ENCODE measurements at places on chromosomes 2 and 18. TPM values are rescaled to one million over a fixed set of nuclear protein-coding genes. Genes with fewer than 3 reads are reported as not detected.

GRCh38 chr2:143640826-143641225 lies 511.6 kb downstream of the ARHGAP15 start:
- DNase-seq, result no peak

The ACTR1B gene
- 92.0 TPM for total RNA-seq

DNA sequence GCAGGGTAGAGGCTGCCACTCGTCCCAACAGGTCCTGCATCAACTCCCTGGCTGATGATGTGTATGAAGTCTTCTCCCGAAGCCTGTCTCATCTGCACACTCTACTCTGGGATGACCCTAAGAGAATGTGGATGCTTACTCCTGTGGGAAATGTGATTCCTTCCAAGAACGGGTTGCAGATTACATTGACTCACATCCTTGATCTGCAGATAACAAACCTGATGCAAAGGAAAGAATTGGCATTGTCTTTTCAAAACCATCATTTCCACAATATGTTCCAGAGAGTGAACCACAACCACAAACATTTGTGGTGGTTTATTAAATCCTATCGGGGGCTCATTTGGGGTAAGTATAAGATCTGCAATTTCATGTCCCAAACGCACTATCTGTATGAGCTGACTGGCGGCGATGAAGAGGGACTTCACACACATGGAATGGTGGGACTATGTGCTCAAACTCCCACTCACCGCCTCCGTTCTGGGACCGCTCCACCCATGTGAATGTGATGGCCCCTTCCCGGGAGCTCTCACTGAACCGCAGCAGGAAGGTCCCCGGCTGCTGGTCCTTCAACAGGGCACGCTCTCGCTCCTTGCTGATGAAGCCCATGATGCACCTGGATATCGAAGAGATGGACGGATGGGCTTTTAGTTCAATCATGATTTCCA lies 35.5 kb downstream of the STAT1 start:
- DNase-seq, result no peak

DNA sequence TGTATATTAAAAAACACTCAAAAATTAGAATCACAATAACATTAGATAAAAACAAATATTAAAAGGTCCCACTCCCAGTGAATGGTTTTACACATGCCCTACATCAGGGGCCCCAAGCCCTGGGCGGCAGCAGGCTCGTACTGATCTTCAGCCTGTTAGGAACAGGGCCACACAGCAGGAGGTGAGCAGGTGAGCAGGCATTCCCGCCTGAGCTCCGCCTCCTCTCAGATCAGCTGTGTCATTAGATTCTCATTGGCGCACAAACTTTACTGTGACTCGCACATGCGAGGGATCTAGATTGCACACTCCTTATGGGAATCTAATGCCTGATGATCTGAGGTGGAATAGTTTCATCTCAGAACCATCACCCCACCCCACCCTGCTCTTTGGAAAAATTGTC lies 74.2 kb downstream of the MBD2 start:
- no peak for DNase-seq

GRCh38 chr2:78677774-78678173 lies 347.7 kb upstream of the REG3G start:
- no peak for DNase-seq

DNA sequence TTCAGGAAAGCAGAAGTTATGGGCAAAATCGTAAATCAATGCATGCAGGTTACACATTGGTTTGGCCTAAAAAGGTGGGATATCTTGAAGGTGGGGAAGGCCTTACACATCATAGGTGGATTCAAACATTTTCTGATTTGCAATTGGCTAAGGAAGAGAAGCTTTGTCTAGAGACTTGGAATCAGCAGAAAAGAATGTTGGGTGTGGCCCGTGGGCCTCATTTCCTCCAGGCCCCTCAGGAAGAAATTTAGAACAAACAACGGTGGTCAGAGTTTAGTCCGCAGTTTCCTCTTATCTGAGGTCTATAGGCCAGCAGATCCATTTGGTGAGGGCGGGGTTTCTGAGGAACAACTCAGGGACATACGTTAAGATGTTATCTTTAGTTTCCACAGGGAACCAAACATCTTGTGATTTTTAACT lies 50.9 kb upstream of the AFF3 start:
- DNase-seq, result no peak

DNA sequence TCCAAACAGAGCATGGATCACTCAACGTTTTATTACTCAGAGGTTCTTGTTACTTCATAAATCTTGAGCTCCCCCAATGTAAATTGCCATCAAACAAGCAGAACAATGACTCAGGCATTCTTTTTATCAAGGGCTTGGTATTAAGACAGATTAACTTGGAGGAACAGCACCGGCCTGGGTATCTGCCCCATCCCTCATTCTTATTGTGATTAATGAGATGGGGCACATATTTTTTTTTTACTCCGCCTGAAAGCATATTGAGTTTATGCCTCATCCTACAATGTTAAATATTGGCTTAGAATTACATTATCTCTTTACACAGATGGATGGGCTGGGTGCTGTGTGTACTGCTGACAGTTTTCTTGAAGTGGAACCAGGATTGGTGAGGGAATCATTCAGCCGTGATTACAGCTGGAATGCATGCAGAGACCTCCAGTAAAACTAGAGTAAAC lies 387.3 kb downstream of the CLIP4 start:
- DNase-seq, result no peak

DNA sequence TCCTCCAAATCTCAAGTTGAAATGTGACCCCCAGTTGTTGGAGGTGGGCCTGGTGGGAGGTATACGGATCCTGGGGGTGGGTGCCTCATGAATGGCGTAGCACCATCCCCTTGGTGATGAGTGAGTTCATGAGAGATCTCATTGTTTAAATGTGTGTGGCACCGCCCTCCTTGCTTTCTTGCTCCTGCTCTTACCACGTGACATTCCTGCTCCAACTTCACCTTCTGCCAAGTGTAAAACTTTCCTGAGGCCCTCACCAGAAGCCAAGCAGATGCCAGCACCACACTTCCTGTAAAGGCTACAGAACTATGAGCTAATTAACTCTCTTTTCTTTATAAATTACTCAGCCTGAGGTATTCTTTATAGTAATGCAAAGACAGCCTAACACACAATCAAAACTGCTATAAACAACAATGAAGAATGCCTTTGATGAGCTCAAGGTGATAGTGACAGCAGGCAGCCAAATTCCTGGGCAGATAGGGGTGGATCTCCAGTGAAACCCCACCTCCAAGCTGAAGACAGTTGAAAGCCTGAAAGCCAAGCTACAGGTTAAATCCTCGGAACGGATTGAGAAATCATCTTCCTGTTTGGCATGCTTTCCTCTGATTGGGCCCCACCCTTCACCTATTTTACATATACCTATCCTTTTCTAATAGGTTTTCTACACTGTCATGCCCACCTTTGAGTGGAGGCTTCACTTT lies 26.9 kb downstream of the MCEE start:
- DNase-seq, result no peak

GRCh38 chr2:21228041-21228895 lies 104.5 kb downstream of the TDRD15 start:
- no peak for DNase-seq

DNA sequence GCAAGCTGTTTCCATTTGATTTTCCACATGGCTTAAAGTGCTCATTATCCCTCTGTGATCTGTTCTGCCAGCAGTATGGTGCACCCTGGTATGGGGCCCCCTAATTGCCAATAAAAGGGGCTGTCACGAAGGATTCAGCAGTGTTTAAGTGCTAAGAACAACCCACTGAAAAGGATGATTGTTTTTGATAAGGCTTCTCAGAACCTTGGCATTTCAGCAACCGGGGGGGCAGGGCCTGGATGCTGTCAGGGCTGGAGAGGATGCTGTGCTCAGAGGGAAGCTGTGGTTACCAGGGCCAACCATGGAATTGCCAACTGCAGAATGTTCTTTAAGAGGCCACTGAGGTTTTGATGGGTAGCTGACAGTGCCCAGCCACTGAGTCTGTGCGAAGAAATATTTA lies 117.8 kb downstream of the CTIF start:
- DNase-seq, result no peak

DNA sequence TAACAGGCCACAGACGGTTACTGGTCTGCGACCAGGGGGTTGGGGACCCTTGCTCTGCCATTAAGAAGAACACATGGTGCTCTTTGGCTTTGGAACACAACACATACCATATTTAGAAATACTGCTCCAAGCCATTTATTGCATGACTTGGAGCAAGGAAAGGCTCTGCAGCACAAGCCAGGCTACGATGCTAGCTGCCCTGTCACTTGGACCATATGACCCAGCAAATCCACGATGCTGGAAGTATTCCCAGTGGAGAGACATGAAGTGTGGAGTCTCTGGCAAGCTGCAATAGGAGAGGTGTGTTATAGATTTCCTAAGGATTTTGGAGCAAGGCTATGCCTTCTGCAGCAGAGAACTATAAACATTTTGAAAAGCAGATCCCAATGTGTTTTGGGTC lies 171.2 kb downstream of the HAUS1 start:
- no peak for DNase-seq

The LOXHD1 gene
- total RNA-seq, result 0.05 TPM

- no peak for DNase-seq
Observed at GRCh38 chr2:118968961-118969733, 27.2 kb downstream of the MARCO start.

The CENPA gene
- total RNA-seq, result 38.0 TPM

DNA sequence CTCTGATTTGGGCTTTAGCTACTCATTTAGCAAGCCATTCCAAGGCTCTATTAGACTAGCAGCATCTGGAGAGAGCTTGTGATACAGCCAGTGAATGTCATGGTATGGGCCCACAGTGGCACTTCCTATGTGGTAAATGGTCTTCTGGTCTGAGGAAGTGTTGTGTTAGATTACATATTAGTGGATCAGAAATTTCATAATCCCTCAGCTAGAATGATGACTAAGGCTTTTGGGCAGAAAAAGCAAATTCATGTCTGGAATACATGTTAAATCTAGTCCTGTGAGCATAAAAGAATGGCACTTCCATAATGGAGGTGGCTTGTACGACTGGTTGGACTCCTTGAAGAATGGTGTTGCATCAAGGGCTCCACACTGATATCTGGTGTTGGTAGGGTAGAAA lies 436.8 kb upstream of the CWC22 start:
- no peak for DNase-seq

DNA sequence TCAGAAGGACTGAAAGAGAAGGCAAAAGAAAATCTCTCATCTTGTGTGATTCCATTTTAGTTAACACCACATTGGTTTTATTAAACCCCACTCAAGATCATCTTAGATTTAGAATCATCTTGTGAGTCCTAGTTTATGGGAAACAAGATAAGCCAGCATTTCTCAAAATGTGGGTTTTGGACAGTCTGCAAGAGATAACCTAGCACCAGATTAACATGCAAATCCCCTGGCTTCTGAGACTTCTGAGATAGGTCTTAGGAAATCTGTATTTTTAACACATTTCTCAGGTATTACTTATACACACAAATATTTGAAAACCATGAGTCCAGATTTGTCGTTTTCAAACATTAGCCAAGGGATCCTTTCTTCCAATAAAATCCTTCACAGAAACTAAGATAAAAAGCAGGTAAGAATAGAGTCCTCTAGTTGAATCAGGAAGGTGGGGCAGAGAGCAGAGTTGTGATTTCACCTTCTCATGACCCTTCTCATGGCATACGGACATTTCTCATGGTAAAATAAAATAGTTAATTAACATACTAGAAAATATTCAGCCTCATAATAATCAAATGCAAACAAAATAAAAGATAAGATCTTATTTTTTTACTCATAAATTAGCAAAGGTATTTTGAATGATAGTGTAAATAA lies 287.2 kb upstream of the FN1 start:
- DNase-seq, result no peak

- no peak for DNase-seq
Observed at GRCh38 chr2:221833966-221834365, 261.9 kb upstream of the EPHA4 start.

- DNase-seq, result no peak
Observed at GRCh38 chr18:39435996-39436395, 1870.4 kb upstream of the CELF4 start.

DNA sequence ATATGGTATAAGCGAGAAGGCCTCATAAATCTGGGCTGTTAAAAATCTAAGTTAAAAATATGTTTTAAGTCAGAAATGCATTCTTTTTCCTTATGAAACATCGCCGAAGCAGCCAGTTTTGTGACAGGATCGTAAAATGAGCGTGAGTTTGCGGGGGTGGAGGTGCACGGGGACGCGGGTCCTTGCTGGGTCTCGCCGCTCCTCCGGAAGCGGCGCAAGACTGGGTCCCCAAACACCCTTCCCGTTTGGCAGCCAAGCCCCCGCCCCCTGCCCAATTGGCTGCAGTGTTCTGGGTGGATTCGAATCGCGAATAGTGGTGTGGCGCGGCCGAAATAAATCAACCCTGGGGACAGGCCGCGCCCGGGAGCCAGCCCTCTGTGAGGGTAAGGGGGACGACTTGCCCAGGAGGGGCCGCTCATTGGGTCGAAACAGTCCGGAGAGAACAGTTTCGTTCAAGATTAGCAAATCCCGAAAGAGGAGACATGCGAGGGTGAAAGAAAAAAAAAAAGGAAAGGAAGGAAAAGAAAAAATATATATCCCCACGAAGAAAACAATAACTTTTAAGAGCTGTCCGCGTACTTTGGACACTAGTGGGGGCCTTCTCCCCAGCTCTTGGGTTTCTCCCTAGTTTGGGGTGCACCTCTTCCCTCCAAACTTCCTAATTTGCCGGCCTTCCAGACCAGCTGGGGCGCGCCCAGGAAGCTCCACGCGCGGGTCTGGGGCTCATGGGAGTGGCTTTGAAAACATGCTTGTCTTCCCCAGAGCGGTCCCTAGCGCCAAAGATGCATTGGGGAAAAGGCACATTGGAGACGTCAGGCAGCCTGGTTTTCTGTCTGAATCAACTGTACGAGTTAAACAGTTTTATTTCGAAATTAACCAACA lies 3.1 kb upstream of the GATA6 start:
- no peak for DNase-seq

GRCh38 chr18:57943723-57944122 lies 100.3 kb upstream of the NEDD4L start:
- no peak for DNase-seq
